ENCODE measurements at places on chromosomes 13 and 19.

DNA sequence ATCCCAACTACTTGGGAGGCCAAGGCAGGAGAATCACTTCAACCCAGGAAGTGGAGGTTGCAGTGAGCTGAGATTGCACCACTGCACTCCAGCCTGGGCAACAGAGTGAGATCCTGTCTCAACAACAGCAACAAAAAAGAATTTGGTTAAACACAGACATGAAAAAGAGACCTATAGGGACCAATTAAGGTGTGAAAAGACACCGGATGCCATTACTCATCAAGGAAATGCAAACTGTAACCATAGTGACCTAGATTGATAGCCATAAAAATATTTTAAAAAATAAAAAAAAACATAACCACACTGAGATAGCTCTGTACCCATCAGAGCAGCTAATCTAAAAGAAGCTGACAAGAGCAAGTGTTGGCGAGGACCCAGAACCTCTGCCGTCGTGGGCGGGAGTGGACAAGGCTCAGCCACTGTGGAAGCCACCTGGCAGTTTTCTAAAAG lies 37.1 kb upstream of the ISYNA1 start:
- DNase-seq, result no peak

- no peak for DNase-seq
Measured at GRCh38 chr13:109301276-109301675, 485.1 kb downstream of the IRS2 start.

GRCh38 chr13:75219479-75220237 lies 262.3 kb downstream of the TBC1D4 start:
- peak; percentile 37 for DNase-seq

GRCh38 chr13:27923794-27924528 lies 4.2 kb downstream of the PDX1 start:
- peak; percentile 17 for DNase-seq

DNA sequence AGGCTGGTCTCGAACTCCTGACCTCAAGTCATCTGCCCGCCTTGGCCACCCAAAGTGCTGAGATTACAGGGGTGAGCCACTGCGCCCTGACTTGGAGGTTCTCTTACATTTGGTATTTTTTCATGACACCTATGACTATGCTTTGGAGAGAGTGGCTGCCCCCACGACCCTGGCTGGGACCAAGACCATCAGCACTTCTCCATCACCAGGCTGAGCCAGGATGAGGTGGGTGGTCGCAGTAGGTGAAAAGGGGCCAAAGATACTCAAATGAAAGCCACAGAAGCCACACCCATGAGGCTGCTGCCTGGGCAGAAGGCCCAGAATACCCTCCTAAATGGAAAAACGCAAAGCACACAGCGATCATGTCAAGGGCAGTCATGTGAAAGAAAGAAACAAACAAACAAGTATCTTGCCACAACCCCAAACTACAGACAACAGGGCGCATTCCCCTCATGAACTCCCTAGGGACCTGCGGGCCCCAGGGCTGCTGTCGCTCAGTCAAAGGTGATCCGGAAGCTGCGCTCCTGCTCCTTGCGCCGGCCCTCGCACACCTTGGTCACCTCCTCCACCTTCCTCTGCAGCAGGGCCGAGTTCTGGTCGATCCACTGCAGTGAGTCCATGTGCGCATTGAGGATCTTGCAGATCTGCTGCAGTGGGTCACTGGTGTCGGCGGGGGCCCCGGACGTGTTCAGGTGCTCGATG lies 11.2 kb upstream of the IL4I1 start:
- no peak for DNase-seq

- no peak for DNase-seq
Measured at GRCh38 chr13:40692946-40693345, 26.5 kb upstream of the FOXO1 start.

- DNase-seq, result no peak
Measured at GRCh38 chr13:106234636-106235035, 300.8 kb downstream of the EFNB2 start.

DNA sequence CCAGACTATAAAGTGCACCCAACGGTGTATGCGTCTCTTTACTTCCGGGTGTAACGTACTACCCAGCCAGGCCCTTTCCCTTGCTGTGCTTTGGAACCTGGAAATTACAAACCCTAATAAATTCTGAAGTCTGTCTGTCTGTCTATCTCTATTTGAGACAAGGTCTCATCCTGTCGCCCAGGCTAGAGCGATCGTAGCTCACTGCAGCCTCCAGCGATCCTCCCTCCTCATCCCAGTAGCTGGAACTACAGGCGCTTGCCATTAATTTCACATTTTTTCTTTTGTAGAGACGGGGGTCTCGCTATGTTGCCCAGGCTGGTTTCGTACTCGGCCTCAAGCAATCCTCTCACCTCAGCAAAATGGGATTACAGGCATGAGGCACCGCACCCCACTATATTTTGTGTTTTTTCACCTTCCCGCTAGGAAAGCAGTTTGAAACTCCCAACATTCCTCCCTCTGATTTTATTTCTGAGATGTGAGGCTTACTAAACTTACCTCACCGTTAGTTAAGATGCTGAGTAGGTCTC lies 469 bp upstream of the RNF6 start:
- no peak for DNase-seq

DNA sequence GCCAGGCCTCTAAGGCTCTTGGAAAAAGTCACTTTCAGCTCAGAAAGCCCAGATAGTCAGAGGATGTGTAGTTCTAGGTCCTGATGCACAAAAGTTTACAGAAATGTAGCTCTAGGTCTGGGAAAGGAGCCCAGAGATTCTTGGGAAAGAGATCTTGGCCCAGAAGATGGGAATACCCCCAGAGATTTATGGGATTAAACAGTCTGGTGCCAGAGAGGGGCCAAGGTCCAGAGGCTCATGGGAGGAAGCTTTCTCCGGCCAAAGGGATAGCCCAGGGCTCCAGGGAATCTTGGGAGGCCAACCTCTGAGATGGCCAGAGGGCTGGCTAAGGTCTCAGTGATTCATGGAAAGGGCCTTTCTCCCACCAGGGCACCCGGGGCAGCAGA lies 15.2 kb downstream of the BCAT2 start:
- no peak for DNase-seq

DNA sequence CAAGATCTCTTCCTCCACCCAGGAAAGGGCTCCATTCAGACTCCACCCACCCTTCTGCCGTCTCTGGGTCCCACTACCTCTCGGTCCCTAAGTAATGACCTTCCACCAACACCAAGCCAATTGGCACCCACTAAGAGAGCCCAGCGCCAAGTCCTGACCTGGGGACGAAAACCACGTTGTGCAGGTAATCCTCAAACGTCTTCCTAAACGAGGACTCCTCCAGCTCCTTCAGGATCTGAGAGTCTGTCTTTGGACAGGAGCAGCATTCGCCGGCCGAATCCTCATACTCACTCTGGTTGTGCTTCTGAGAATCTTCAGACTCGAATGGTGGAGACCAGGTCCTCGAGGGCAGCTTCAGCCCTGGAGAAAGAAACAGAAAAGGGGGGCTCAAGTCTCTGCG lies 83.1 kb downstream of the ZNF557 start:
- DNase-seq, result no peak

GRCh38 chr13:51959773-51960172 lies 51.5 kb downstream of the ATP7B start:
- DNase-seq, result peak; percentile 85

DNA sequence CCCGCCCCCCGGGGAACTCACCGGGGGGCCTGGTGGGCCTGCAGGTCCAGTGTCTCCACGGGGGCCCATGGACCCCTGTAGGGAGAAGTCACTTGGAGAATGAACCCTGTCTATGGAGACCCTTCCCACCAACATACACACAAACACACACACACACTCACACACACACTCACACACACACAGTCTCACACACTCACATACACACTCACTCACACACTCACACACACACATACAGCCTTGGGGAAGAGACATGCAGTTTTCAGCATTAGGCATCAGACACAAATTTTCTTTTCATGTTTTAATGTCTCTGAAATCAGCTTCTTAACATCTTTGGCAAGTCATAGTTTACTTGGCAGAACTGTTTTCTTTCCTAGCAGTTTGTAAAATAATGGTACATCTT lies 31.0 kb upstream of the OLFM2 start:
- DNase-seq, result no peak

DNA sequence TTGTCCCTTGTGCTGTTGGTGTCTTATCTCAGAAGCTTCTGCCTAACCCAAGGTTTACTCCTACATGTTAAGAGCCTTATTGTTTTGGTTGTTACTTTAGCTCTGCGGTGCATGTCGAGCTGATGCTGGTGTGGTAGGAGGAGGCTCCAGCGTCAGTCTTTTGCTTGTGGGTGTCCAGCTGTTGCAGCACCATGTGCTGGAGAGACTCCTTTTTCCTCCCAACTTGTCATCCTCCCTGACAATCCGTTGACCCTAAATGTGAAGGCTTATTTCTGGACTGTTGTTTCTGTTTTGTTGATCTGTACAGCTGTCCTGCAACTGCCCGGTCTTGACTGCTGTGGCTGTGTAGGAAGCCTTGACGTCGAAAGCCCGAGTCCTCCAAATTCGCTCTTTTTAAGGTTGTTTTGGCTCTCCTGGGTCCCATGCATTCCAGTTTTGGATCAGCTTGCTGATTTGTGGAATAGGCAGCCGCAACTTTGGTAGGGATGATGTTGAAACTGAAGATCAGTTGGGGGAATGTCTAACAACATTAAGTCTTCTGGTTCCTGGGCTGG lies 15.3 kb downstream of the NAXD start:
- no peak for DNase-seq

DNA sequence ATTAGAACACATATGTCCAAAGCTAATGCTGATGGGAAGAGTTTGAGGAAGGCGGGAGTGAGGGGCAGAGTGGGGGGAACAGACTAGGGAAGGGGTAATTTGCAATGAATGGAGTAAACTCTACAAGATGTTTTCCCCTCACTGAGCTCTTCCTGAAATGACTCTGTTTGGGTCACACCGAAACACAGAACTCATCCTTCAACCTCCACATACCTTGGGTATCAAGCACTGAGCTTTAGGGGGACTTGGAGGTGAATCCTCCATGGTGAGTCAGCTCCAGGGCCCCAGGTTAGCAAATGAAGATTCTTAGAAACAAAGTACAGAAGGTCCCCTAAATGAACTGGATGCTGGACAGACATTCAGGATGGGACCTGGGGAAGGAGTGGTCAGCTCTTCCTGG lies 1.3 kb upstream of the SIGLEC10 start:
- no peak for DNase-seq

DNA sequence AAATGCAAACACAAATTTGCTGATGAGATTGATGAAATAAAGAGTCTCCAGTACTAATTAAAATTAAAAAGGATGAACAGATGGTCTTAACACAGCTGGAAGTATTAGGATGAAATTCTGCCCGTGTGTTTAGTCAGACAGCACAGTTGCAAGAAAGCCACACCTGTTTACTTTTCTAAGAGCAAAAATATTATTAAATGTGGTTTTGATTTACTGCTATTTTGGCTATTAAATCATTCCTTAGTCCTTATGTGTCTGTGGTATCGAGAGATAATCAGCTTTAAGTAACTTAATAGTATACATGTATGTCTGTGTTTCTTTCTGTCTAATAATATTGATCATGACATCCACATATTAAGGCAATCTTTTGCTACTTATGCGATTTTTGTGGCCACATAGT lies 494.9 kb downstream of the GPC6 start:
- DNase-seq, result no peak

DNA sequence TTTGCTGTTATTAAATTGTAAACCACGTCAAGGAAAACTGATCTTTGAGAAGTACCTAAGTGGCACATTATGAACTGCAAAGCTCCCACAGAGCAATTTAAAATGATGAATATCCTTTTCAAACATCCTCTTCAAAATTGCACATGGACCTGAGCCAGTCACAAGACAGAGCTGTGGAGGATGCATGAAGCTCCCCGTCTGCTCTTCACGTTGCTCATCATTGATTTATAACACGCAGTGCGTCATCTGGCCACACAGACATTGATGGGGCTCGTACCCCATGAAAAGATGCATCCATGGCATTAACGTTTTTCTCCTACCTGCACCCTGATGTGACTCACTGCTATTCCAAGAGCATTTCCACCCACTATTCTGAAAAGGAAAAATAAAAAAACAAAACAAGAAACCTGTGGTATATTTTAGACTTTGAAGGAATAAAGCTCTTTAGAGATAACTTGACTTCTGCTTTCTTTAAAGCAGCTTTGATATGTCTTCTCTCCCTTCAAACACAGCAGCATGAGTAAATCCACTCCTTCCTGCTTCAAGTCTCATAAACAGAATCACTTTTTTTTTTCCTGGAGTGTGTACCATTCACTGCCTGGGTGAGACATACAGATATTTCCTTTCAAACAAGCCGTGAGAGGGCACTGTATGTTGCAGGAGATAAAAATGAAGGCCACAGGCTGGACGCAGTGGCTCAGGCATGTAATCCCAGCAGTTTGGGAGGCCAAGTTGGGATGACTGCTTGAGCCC lies 7.2 kb upstream of the SERTM1 start:
- DNase-seq, result no peak

DNA sequence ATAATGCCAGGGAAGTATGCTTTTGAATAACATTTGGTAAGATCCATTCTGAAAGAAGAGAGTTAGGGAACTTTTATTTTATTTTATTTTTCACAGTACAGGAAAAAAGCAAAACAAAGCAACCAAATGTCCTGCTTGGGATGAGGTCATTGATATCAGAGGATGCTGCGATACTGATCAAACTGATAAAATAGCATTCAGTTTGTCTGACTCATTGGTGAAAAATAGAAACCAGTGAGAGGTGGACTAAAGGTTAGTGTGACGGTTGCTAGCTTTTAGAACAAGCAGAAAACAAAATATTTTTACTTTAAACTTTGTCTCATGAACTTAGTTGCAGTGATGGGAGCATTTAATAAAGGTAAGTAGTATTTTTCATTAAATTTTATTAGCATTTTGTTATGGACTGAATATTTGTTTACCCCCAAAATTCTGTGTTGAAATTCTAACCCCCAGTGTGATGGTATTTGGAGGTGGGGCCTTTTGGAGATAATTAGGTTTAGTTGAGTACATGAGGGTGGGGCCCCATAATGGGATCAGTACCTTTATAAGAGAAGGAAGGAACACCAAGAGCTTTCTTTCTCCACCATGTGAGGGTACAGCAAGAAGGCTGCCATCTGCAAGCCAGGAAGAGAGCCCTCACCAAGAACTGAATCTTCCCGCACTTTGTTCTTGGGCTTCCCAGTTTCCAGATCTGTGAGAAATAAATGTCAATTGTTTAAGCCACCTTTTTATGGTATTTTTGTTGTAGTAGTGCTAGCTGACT lies 37.3 kb downstream of the ITGBL1 start:
- no peak for DNase-seq

GRCh38 chr19:2223391-2223790 lies 12.7 kb downstream of the PLEKHJ1 start:
- no peak for DNase-seq

- DNase-seq, result no peak
Measured at GRCh38 chr19:15837221-15837731, 21.8 kb upstream of the OR10H1 start.

- DNase-seq, result no peak
Measured at GRCh38 chr19:39924389-39924788, 10.0 kb downstream of the FCGBP start.

Measured in large intestine (tissue), 12 donors.